ENCODE measurements at places on chromosomes 16 and 17.
A peak's percentile ranks its signal among the peaks of the same experiment; 100 is the strongest.

DNA sequence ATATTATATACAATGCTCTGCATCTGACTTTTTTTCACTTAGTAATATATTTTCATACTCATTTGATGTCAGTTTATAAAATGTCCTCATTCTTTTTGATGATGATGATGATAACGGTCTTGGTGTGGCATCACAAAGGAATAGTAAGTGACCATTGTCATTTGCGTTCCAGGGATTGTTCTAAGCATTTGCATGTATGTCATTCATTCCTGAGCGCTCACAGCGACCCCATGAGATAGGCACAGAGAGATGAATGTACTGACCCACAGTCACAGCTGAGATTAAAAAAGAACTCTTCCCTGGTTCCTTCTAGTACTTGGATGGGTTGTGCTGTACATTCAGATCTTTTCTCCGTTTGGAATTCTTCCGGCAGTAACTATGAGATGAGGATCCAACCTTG is 21.2 kb upstream of the MSI2 start:
- DNase-seq: no peak

- peak; percentile 97 for DNase-seq
These were observed 591 bp upstream of the TNFSF13 start for GRCh38 chr17:7557775-7558543.

DNA sequence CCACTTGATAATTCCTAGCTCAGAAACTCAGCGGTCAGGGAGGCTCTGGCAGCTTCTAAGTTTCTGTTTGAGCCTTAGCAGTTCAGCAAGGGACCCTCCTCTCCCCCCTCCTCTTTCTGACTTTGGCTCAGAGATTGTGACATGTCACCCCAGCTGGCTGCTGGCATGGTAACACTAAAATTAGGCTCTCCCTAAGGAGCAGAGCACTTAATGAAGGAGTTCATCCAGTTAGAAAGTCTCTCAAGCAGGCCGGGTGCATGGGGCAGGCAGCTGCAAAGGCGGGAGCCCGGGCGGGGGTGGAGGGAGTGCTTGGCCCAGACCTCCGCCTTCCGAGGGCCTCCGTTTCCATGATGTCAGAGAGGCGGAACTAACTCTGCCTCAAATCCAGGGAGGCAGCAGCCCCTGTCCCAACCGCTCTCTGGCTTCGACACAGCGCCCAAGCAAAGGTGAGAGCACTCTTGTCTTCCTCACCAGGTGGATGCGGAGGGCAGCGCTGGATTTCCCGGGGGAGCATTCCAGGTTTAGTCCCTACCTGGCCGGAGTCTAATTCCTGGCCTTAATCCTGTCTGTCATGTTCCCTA is 128.0 kb upstream of the PLCG2 start:
- peak; percentile 95 for DNase-seq

GRCh38 chr17:78134899-78135385 is 4.4 kb downstream of the TMC8 start:
- no peak for DNase-seq

DNA sequence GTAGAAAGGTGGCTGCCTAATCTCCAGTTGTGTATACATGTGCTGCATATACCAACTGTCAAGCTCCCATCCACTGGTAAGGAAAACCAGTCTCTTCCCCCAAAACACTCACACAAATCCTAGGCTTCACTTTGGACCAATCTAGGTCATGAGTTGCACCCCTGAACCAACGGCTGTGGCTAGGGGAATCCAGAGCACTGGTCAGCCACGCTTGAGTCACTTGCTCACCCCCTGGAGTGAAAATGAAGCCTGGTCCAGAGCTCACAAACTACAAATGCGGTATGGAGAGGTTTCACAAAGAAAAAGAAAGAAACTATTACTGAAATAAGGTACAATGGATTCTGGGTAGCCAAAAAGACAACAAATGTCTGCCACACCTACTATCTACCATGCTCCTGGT is 66.1 kb upstream of the NLK start:
- no peak for DNase-seq

DNA sequence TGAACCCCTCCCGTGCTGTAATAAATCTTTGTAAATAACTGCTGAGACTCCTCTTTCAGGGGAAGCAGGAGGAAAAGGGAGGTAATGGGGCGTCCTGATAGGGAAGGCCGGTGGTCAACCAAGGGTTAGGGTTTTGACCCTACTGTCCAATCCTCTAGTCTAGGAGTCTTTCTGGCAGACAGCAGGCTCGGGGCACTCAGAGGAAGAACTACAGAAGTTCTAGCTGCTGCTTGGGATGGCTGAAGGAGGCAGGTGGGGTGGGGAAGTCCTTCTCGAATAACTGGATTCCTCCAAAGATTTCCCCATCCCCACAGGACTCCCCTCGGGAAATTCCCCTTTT is 387 bp upstream of the STARD3 start:
- DNase-seq: no peak
